Fibroblast of skin of left biceps (primary cell): ENCODE measurements at places on chromosomes 3 and 15.

DNA sequence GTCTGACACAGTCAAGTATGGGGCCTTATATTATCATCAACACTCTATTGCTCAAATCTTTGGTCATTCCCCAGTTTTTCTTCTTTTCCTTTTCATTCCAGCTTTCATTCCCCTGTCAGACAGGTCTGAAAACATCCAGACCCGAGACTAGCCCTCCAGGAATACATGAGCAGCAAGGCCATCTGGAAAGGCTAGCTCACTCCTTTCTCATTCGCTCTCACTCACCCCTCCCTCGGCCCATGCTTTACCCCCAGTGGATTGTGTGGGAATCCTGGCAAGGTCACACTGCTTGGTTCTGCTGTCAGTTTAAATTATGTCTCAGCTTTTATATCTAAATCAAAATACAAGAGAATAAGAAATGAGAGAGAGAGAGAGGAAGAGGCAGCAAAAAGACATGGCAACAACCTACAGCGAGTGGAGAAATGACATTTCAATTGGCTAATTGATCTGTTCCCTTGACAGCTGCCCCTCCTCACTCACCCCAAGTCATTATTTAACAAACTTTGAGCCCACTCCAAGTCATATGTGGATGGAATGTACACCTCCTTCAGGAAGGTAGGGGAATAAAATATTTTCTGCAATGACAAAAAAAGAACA, 962.2 kb downstream of the TUSC7 start:
- DNase-seq: no peak

DNA sequence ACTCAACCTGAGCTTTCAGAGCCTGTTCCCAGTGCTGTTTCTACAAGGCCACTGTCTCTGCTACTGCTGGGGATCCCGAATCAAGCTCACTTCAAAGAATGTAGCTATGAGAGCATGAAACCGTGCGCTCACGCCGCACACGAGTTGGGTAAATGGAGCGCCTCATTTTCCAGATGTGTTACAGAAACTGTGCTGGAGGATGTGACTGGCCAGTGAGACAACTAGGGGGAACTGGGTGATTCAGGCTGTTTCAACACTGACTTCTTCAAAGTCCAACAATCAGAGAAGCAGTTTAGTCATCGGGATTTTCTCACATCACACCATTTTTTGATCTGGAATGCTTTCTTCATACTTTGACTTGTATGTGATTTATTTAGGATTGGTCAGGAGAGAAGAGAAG, 3.5 kb downstream of the ZNF710 start:
- peak; percentile 88 for DNase-seq

DNA sequence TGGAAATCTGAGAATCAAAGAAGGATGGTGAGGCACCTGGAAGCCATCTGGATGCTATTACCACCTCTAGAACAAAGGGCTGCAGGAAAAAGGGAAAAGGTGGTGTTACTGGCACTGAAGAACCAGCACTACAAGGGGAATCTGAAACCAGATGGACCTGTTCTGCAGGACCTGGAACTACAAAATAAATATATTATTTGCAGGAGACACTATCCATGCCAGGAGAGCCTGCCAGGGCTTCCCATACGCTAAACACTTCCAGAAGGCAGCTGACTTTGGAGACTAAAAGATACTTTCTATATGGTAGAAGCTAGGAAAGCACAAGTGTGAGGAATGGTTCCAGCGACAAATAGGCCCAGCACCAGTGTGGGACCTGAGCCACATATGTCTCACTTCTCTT, 83.4 kb upstream of the POU1F1 start:
- DNase-seq: no peak

DNA sequence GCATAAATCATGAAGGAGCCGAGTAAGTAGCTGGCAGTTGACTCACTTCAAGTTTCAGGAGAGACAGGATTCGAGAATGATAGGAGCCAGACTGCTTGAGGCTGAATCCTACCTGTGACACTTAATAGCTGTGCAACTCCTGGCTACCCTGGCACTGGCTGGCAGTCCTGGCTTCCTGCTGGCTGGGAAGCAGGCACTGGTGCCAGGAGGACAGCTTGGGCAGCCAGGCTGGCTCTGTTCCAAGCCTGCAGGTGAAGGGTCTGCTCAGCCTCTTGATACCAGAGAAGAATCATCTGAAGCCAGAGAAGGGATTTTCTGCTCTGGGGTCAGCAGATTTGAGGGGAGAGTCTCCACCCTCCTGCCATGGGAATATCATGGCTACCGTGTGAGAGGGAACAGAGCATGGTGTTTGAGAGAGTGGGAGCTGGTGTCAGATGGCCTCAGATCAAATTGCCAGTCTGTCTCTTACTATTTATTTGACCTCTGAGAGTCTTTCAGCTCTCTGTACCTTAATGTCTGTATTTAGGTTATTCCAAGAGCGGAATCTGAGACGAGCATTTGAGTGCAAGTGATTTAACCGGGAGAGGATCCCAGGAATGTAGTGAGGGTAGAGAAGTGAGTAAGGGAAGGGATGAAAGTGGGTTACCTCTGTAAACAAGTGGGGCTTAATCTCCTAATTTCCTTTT, 4.4 kb upstream of the XIRP1 start:
- DNase-seq: no peak

DNA sequence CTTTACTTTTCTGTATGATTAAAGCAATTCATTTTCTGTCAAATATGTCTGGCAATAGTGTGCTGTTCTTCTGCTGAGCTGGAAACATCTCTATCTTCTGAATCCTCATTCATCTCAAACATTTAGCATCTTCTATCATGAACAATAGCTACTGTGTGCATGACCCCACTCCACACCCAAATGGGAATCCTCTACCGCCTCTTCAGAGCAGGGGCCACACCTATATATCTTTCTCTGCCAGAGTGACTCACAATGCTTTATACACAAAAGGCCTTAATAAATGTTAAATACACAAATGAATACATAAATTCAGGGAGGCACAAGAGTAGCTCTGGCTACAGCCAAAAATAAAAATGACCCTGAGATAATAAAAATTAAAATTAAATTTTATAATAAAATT, 8.0 kb downstream of the ALDH1A2 start:
- DNase-seq: no peak

GRCh38 chr3:20575146-20575545, 389.1 kb upstream of the SGO1 start:
- DNase-seq: peak; percentile 86

- DNase-seq: no peak
Measured at GRCh38 chr15:66424963-66425612, 38.4 kb downstream of the MAP2K1 start.

- DNase-seq: no peak
Measured at GRCh38 chr3:163056874-163057497, 1560.4 kb downstream of the OTOL1 start.

GRCh38 chr3:16181361-16181760, 6.9 kb downstream of the GALNT15 start:
- DNase-seq: no peak

DNA sequence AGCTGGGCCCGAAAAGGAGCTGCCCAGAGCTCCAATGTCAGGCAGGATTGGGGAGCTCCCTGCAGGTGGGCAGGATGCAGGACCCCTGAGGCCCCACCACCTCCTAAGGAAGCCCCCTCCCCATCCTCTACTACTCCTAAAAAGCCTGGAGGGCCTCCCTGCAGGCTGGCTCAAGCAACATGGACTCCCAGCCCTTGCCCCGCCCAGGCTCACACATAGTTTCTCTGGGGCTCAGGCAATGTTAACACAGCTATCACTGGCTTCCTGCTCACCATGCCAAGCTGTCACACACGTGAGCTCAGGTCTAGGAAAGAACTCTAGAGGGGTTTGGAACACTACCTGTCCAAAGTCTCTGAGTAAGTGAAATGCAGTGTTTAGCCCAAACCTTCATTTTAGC, 65.4 kb upstream of the ZNF148 start:
- no peak for DNase-seq

DNA sequence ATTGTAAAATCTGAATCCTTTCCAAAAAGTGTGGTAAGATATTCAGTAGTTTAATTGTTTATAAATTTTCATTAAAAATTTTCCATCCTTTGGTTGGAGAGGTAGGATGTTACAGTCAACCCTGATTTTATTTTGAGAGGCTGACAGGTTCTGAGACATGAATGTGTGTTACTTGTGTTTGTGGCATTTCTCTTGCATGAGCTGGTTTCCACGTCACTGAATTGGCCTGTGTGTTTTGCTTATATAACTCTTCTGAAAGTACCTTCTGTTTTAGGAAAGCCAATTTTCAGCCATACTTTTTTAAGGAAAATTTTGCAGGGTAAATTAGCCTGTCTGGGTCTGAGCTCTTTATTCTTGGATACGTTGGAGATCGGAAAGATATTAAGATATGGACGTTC, 30.7 kb downstream of the PXYLP1 start:
- DNase-seq: no peak

- no peak for DNase-seq
Measured at GRCh38 chr15:77497110-77497737, 76.5 kb downstream of the HMG20A start.

DNA sequence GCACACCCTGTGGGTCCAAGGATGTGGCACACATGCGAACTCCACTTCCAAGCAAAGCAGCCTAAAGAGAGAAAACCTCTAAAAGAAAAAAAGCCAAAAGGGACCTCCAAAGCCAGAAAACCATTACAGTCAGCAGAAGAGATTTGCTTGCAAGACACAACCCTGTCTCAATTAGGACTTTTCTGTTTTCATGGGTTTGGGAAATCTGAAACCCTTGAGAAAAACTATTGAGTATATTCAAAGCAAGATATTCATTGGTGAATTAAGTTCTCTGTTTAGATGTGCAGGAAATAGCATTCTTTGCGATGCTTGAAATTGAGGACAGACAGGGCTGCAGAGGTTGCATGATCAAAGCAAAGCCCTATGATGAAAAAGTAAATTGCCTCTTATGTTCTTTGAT, 10.2 kb upstream of the LDHAL6B start:
- no peak for DNase-seq

DNA sequence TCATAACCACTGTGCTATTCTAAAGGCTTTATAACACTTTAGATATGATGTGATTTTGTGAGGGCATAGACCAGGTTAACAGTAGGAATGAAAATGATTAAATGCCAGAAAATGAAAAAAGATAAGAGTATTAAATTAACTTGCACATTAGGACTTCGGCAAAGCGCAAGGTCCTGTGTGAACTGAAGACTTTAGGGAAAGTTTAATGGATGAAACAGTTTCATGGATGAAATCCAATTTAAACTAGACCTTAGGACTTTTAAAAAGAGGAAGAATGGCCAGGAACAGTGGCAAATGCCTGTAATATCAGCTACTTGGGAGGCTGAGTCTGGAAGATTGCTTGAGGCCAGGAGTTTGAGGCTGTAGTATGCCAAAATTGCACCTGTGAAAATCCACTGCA, 8.7 kb downstream of the SLMAP start:
- no peak for DNase-seq

- no peak for DNase-seq
Measured at GRCh38 chr15:64665179-64665578, 110.2 kb downstream of the RBPMS2 start.
